Psoas muscle (tissue), 8 donors: ENCODE measurements at places on chromosomes 4 and X. TPM values are rescaled to one million over a fixed set of nuclear protein-coding genes. Genes with fewer than 3 reads are reported as not detected.

SPATA18 gene
- polyA plus RNA-seq, result 0.14 TPM

SPANXN3 gene
- polyA plus RNA-seq, result not detected

RAB9B gene
- polyA plus RNA-seq, result 1.7 TPM

CENPVL2 gene
- not detected for polyA plus RNA-seq

CT55 gene
- polyA plus RNA-seq, result not detected

KCNE5 gene
- polyA plus RNA-seq, result 0.47 TPM

DCX gene
- polyA plus RNA-seq, result not detected

DUX4 gene
- not detected for polyA plus RNA-seq

ZNF732 gene
- polyA plus RNA-seq, result not detected

WAS gene
- polyA plus RNA-seq, result 0.45 TPM

GABRG1 gene
- not detected for polyA plus RNA-seq

FAT4 gene
- polyA plus RNA-seq, result 0.82 TPM

RHOH gene
- polyA plus RNA-seq, result 0.04 TPM

NPY5R gene
- polyA plus RNA-seq, result 0.23 TPM

IQSEC2 gene
- 32.3 TPM for polyA plus RNA-seq

FRG1 gene
- polyA plus RNA-seq, result 39.3 TPM

CT45A10 gene
- polyA plus RNA-seq, result not detected

ZMAT1 gene
- 1.1 TPM for polyA plus RNA-seq

AMOT gene
- polyA plus RNA-seq, result 21.0 TPM

PDGFC gene
- 2.2 TPM for polyA plus RNA-seq
